ENCODE measurements at places on chromosomes 1 and 21.

- no peak for DNase-seq
Measured at GRCh38 chr1:151820940-151821339, 10.7 kb downstream of the RORC start.

GRCh38 chr1:43534256-43534655 is 3.6 kb downstream of the PTPRF start:
- no peak for DNase-seq

GRCh38 chr1:113140588-113141446 is 67.8 kb downstream of the LRIG2 start:
- no peak for DNase-seq

DNA sequence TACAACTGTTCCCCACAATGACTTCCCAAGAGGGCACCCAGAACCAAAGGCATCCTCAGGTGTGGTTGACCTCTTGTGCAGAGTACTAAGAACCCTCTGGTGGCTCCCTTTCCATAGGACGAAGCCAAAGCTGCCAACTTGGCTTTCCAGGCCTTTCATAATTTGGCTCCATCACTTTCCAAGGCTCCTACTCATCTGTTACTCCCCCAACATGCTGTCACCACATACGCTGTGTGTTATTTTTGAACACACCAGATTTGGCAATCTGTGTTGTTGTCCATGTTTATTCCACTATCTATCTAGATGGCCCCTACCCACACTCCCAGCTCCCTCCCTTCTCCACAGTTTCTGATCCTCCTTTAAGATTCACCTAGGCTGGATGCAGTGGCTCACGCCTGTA is 10.2 kb upstream of the NKAIN1 start:
- DNase-seq: no peak

GRCh38 chr21:37338671-37339551 is 27.7 kb upstream of the DYRK1A start:
- DNase-seq: peak; percentile 94

- no peak for DNase-seq
Measured at GRCh38 chr1:169089776-169090175, 16.7 kb upstream of the ATP1B1 start.

- no peak for DNase-seq
Measured at GRCh38 chr1:53477651-53478501, 18.7 kb downstream of the DMRTB1 start.

GRCh38 chr1:243559575-243560162 is 290.4 kb downstream of the AKT3 start:
- no peak for DNase-seq

DNA sequence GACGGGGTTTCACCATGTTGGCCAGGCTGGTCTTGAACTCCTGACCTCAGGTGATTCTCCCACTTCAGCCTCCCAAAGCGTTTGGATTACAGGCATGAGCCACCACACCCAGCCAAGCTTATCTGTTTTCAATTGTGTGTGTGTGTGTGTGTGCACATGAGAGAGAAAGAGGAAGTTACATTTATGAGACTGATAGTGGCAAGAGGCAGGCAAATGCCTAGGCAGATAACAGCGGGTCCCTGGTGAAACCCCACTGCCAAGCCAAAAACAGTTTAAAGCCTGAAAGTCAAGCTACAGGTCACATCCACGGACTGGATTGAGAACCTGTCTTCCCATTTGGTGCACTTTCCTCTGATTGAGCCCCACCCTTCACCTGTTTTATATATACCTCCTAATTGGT is 35.1 kb upstream of the IFNGR2 start:
- DNase-seq: no peak
